ENCODE measurements at places on chromosomes 11 and 22. TPM values are rescaled to one million over a fixed set of nuclear protein-coding genes. Genes with fewer than 3 reads are reported as not detected.
A peak's percentile ranks its signal among the peaks of the same experiment; 100 is the strongest.

GRCh38 chr22:41598081-41598480, 8.4 kb upstream of the PMM1 start:
- peak; percentile 68 for DNase-seq

OR52I2 gene
- not detected for total RNA-seq

DNA sequence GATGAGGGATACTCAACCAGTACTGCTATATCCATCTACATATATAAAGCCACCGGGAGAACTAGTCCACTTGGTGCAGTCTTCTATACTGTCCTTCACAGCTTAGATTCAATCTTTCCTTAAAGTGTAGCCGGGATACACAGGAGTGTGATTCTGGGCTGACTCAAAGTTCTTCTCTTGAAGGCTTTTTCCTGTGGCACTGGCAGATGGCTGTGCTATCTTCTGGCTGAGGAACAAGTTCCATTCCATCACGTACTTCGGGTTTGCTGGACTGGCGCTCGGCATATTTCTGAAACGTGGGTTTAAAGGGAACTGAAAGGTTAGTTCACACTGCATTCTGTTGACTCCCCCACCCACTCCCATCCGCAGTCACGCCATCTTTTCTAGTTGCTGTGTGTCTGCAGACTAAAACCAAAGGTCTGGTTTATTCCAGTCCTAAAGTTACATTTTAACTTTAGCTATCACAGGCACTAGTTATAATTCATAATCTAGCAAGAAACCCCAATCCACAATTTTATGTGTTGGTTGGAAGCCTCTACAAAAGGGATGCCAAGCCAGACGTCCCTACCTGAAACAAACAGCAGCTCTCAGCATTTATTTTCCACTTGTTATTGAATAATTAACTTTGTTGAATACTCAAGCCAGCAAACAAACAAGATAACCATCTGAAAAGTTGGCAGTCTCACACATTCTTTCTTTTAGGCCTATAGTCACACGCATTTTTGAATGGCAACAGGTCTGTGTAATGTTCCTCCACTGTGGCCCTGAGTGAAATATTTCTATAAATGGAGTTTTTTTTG, 7.5 kb upstream of the C11orf65 start:
- no peak for DNase-seq

SIK2 gene
- 8.1 TPM for total RNA-seq

GRCh38 chr11:111513240-111513605, 1.0 kb upstream of the BTG4 start:
- DNase-seq: no peak

DNA sequence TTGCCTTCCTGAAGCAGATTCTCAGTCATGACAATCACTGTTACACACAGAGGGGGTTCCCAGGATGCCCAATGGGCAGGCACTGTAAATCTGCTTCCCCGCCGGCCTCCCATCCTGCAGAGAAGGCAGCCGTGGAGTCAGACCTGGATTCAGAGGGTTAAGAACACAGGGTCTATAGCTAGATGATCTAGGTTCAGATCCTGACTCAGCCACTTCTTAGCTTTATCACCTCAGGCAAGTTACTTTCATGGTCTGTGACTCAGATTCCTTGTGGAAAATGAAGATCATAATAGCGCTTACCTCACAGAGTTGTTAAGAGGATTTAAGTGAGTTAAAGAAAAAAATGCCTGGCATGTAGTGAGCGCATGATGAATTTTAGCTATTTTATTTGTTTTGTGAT, 95.9 kb downstream of the TIMP3 start:
- DNase-seq: peak; percentile 21

DNA sequence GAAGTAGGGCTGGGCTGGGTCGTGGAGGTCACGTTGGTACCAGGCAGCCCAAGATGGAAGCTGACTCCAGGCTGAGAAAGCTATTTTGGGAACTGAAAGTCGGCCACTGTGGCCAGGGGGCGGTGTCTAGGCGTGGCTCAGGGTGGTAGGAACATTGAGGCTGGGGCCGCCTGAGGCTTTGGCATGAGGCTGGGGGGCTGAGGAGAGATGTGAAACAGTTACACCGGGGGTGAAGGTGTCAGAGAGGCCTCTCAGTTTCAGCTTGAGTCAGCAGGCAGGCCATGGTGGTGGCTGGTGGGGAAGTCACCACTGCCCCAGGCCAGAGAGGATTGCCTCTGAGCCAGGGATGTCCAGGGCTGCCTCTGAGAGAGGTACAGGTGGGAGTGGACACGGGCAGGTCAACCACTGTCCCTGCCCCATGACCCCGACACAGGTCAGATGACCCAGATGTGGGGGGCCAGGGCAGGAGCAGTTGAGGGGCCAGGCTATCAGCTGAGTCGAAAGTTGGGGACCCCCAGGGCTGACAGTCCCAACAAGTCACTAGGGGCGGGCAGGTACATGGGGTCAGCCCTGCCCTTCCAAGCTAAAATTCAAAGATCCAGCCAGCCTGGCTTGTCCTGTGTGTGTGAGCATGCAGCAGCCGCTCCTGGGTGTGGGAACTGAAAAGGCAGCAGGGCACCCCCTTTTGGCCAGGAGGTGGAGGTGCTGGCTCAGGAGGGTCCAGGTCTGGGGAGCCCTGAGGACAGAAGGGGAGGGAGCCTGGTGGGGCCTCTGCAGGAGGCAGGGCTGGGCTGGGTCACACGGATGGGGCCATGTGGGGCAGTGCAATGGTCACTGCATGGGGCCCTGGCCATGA, 7.2 kb downstream of the KCNK7 start:
- DNase-seq: peak; percentile 73

- no peak for DNase-seq
Measured at GRCh38 chr22:49099496-49100124, 728.1 kb downstream of the BRD1 start.

GRCh38 chr11:61682093-61682732, 2.0 kb downstream of the DAGLA start:
- no peak for DNase-seq

DNA sequence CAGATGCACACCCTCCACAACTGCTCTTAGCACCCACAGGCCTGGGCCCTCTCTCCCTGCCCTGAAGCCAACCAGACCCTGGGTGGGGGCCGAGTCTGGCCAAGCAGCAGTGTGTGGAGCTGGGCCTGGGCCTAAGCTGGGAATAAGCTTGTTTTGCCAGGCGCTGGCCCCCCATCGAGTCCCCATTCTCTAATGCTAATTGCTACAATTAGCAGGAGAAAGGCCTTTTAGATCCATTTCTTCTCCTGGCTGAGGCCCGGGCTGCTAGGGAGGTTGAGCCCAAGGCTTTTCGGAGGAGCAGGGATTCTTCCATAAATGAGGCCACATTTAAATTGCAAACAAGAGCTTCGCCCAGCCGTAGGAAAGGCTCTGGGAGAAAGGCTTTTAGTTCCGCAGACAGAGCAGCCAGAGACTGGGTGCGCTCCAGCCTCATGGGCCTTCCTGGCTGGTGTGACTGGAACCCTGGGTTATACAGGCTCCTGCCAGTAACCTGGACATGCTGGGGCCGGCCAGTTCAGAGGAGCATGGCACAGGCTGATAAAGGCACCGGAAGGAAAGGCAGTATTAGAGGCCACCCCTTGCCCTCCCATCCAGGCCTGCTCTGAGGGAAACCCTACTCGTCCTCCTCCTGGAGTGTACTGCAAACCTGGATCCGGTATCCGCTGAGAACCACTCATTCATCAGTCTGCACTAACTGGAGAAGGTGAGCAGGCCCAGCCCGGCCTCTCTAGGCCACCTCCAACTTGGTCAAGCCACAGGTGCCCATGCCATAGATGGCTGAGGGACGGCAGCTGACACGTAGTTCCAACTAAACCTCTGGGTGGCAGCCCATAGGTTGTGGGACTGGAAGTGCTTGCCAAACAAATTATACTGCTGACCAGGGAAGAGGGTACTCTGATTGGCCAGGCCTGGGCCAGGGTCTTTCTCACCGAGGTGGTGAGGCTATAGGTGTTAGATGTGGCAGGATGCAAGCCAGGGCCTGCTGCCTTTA, 6.2 kb downstream of the KCNQ1OT1 start:
- DNase-seq: no peak

GDPD4 gene
- total RNA-seq: 0.64 TPM

- peak; percentile 32 for DNase-seq
Measured at GRCh38 chr11:102345904-102346303, 1.1 kb upstream of the BIRC2 start.

C11orf52 gene
- 0.32 TPM for total RNA-seq

FJX1 gene
- 89.8 TPM for total RNA-seq

PNPLA5 gene
- not detected for total RNA-seq

SLC17A6 gene
- not detected for total RNA-seq
